Stimulated activated CD4-positive, alpha-beta T cell treated with anti-CD3 and anti-CD28 coated beads, Interleukin-4, amount 100 ng/mL, for 4 hours (primary cell): ENCODE measurements at places on chromosomes 13 and 19.
A peak's percentile ranks its signal among the peaks of the same experiment; 100 is the strongest.

DNA sequence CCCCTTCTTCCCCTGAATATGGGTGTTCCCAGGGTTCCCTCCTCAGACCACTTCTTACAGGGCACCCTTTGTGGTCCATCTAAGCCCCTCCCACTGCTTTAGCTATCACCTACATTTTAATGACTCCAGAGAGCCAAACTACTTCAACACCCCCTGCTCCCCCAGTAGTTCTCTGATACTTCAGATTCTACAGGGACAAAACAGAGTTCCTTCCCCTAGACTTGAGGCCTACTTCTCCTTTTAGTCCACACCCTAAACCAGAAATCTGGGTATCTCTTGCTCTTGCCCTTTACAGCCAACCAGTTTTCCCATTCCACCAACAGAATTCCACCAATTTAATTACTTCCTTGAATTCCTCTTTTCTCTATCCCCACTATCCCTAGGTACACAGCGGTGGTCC, 107.2 kb downstream of the KCNRG start:
- no peak for DNase-seq

- peak; percentile 32 for DNase-seq
These were observed 43.2 kb downstream of the ZNF571 start for GRCh38 chr19:37551129-37551993.

GRCh38 chr19:58304748-58305064, 471 bp upstream of the ERVK3-1 start:
- no peak for DNase-seq

DNA sequence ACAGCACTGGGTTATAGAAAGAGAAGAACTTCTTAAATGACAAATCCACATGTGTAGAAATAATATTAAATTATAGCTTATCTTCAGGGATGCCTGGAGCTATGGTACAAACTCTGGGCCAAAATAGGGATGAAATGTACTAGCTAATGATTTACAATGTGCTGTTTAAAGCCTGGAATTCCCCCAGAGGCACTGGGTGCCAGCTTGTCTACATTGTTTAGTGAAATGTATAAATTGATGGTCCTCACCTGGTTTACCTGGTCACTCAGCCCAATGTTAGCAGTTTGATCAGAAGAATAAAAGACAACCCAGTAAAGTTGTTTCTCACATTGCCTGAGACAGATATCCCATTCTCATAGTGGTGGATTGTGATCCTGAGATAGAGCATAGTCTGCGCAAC, 597.2 kb downstream of the DIAPH3 start:
- DNase-seq, result no peak

DNA sequence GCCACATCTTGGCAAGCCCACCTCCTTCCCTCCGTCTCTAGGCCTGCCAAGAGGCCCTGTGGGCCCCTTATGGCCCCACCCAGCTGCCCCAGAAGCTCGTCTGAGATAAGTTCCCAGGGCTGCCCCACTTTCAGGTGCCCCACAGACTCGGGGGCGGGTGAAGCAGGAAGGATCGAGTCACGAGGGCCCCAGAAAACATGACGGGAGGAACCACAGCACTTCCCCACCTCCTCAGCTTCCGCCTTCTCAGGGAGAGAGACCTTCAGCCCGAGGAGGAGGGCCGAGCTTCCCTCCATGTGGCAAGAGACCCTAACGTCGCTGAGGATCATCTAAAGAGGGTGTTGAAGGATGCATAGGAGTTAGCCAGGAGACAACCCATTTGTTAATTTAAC, 4.5 kb upstream of the IL12RB1 start:
- peak; percentile 76 for DNase-seq

DNA sequence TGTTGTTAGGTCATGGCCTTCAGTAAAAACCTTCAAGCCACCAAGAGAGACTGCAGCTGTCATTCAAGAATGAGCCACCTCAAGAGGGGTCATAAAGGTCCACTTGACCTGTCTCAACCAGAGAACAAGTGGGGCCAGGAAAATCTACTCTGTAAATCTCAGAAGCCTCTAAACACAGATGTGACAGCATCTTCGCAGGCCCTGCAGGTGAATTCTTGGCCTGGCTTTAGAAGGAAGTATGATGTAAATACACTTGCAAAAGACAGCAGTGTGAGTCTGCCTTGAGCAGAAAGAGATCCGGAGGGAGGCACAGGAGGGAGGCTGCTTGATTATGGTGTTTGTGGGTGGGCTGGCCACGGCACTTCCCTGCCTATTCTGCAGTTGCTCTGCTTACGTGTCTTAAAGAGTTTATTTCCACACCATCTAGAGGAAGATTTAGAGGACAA, 1082.9 kb downstream of the UQCRFS1 start:
- no peak for DNase-seq

GRCh38 chr19:48378194-48378570, 13.2 kb downstream of the KDELR1 start:
- no peak for DNase-seq

- no peak for DNase-seq
These were observed 808 bp downstream of the SLITRK5 start for GRCh38 chr13:87671753-87672605.

DNA sequence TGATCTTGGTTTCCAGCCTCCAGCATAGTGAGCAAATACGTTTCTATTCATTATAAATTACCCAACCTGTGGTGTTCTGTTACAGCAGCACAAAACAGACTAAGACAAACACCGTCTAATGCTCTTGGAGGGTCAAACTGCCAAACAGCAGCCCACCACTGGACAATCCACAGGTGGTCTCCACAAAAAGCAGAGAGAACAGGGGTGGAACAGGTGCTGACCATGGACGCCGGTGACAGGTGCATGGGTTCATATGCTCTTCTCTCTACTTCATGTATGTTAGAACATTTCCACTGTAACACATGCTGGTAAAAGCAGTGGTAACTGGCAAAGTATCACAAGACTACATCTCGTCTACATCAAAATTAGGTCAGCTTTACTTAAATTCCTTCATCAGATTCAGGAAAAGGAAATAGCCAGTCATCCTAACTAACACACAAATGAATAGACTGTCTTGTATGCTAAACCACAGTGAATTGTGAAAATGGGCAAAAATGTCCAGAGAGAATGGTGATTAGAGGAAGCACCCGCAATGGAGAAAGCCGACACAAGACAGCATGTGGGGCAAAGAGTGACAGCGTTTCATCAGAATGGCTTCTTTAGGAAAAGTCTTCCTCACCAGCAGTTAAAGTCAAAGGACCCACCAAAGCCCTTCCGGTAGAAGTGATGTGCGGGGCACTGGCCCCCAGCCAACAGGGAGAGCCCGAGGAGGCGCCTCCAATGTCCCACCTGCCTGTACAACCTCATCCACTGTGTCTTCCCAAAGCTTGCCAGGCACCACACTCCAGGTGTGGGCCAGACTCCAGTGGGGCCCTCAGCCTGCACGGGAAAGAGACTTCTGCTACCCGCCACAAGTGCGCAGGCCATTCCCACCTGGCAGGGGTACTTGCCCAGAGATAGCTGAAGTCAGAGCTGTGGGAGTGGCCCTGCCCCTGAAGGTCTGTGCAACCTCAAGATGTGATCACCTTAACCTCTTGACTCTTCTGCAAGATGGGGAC, 6.5 kb downstream of the CARS2 start:
- DNase-seq, result no peak

GRCh38 chr19:41588497-41589209, 12.7 kb downstream of the CEACAM21 start:
- DNase-seq, result no peak
